ENCODE measurements at places on chromosomes 12 and 14. TPM values are rescaled to one million over a fixed set of nuclear protein-coding genes. Genes with fewer than 3 reads are reported as not detected.

Gene CCDC196
- total RNA-seq: not detected

Gene PIWIL1
- total RNA-seq: not detected

Gene TMTC1
- total RNA-seq: 0.95 TPM

Gene DIP2B
- total RNA-seq: 45.1 TPM

Gene TMEM132C
- total RNA-seq: not detected

Gene PPP1R36
- total RNA-seq: 2.1 TPM

Gene GPR84
- 0.41 TPM for total RNA-seq

Gene HAL
- total RNA-seq: 1.1 TPM

Gene POMT2
- total RNA-seq: 33.8 TPM

Gene ADCY6
- total RNA-seq: 31.6 TPM

DNA sequence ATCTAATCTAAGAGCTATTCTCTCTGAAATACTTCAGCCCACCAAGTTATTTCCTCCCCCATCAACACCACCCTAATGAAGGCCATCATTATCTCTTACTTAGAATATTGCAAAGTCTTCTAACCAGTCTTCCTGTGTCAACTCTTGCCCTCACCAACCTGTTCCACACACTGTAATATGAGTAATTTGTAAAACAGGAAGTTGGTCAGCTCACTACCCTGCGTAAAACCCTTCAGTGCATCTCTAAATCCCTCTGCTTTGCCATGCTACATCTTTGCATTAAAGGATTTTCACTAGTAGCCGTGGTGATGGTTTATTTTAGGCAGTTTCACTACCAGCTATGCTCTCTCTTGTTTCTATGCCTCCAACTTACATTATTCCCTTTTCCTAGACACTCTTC lies 70.0 kb downstream of the KIF21A start:
- DNase-seq: no peak

GRCh38 chr12:47777741-47778558 lies 4.9 kb downstream of the SLC48A1 start:
- DNase-seq: peak; percentile 47

DNA sequence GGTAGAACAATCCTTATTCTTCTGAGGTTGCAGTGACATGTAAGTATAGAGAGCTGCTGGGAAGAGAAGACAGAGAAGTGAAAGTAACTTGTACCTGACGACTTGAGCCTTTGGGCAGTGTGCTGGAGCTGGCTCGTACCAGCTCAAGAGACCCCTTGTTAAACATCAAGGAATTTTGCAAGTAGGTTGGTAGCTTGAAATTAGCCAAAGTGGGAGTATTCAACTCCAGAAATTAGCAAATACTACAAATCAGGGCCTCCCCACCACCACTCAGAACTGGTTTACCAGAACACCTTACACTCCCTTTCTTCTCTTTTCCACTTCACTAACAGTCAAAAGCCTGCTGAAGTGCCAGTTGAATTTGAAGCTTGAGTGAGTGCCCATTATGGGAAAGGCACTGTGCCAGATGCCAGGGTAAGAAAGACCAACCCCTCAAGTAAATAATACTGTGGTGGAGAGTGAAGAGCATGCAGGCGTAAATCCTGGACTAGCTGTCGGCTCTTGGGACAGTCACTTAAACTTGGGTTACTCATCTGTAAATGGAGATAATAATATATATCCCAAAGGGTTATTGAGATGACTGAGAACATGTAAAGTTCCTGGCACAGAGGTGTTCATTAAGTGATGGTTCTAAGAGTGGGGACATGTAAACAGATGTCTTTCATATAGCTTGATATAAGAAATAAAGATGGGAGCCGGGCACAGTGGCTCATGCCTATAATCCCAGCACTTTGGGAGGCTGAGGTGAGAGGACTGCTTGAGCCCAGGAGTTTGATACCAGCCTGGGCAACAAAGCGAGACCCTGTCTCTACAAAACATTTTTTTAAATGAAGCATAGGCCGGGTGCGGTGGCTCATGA lies 27.0 kb upstream of the EID3 start:
- DNase-seq: no peak

GRCh38 chr14:61608245-61609165 lies 86.8 kb upstream of the HIF1A start:
- no peak for DNase-seq

DNA sequence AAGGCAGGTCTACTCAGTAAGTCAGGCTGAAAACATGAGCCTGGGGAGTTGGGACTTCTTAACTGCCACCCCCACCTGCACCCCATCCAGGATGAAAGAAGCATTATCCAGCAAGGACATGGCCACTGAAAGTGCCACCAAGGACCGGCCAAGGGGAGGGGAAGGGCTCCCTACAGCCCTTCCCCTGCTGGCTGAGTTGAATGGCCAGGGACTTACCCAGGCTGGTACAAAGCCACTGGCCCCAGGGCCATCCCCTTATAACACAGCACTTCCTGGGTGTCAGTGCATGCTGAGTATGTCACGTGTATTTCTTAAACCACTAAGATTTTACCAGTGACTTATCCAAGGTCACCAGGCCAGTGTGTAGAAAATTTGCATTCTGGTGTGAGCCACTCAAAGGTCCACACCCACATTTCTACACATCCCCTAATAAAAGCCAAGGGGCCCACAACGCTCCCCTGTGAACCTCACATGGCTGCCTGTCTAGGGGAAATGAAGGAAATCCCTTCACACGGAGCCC lies 29.3 kb upstream of the ZFP36L1 start:
- DNase-seq: no peak

DNA sequence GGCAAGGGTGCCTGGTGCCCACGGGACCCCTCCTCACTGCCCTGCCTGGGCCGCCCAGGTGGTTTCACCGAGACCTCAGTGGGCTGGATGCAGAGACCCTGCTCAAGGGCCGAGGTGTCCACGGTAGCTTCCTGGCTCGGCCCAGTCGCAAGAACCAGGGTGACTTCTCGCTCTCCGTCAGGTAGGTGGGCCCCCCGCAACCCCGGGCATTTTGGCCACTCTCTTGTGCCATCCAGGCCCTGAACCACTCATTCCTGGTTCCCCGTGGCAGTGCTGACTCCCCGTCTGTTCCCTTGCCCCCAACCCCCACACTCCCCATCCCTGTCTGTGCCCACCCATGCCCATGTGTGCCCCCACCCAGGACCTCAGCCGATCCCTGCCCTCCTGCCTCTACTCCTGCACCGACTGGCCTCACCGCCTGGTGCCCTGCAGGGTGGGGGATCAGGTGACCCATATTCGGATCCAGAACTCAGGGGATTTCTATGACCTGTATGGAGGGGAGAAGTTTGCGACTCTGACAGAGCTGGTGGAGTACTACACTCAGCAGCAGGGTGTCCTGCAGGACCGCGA lies 480 bp downstream of the PTPN6 start:
- no peak for DNase-seq

GRCh38 chr12:107655281-107656065 lies 30.1 kb upstream of the PWP1 start:
- no peak for DNase-seq

DNA sequence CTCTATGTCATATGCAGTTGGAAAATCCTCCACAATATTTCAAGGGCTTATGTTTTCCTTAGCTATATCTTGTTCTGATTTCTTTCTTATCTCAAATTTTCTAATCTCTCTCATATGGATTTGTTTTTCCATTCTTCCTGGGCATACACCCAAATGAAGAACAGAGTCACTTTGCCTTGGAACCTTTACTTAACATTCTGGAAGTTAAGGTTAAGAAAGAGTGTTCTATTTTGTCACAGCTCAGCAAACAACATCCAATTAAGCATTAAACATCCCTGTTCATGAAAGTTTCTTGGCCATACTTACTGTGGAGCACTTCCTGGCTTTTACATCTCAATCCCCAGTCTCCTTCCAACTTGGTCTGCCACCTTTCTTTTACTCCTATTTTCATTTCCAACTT lies 5.3 kb downstream of the NAV3 start:
- DNase-seq: no peak

- DNase-seq: no peak
These were observed 65.3 kb downstream of the PDE6H start for GRCh38 chr12:15038137-15038536.

- no peak for DNase-seq
These were observed 102.8 kb upstream of the BCAT1 start for GRCh38 chr12:25051656-25052195.

GRCh38 chr14:30873308-30874119 lies 845 bp upstream of the COCH start:
- DNase-seq: no peak

DNA sequence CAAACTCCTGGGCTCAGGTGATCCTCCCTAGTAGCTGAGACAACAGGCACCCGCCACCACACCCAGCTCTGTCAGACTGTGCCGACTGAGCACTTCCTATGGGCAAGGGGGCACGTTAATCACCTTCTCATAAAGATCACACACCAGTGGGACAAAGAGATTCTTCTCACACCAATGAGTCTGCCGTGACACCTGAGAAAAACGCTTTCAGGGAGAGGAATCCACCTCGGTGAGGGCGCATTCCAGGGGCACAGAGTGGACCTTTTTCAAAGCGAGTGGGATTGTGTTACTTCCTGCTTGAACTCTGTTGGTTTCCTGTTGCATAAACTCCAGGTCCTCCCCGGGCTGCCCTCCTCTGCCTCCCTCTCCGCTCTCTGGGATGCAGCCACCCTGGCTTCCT lies 17.5 kb upstream of the SCARB1 start:
- DNase-seq: peak; percentile 24

- DNase-seq: no peak
These were observed 144.6 kb downstream of the ETV6 start for GRCh38 chr12:11793921-11794710.

DNA sequence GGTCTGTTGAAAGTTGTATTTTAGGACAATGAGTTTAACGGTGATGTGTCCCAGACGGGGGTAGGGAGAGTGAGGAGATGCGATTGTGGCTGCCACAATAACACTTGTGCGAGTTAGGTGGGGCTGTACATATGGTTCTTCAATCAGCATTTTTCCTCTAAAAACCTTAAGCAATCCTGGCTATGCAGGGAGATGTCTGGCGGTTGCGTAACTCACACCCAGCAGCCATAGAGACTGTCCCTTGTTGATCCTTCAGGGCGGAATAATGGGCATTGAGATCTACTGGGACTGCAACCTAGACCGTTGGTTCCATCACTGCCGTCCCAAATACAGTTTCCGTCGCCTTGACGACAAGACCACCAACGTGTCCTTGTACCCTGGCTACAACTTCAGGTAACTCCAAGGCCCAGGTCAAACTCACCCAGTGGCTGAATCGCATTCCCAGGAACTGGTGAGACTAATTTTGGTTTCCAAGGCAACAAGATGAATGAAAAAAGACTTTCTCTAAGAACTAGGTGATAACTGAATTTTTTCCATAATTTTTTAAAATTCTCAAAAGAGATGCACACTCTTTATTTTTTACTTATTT lies 34.6 kb downstream of the P2RX7 start:
- no peak for DNase-seq

All from endothelial cell (in vitro differentiated cells).